Stimulated activated CD8-positive, alpha-beta memory T cell treated with anti-CD3 and anti-CD28 coated beads, Interleukin-2, amount 100 ng/mL, for 48 hours (primary cell): ENCODE measurements at places on chromosomes 7 and 10.

GRCh38 chr10:49218480-49218879 lies 30.3 kb upstream of the TMEM273 start:
- DNase-seq = no peak

- no peak for DNase-seq
Observed at GRCh38 chr10:31152421-31153135, 120.9 kb upstream of the ZNF438 start.

- DNase-seq = no peak
Observed at GRCh38 chr10:119742947-119743648, 17.2 kb downstream of the INPP5F start.

DNA sequence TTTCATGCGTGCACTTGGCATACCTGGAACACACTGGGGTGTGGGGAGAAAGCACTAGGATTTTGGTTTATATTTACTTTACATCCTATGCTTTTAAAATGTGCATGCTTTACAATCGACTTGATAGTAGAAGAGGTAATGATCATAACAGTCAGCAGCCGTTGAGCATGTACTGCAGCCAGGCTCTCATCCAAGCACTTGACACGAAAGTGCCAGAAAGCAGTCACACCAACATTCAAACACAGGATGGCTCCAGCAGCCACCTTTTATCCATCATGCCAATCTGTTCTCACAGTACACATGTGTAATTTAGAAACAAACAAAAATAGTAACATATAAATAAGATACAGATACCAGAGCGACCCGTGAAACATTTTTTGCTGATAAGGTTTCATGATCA lies 1.2 kb upstream of the FAM241B start:
- no peak for DNase-seq

DNA sequence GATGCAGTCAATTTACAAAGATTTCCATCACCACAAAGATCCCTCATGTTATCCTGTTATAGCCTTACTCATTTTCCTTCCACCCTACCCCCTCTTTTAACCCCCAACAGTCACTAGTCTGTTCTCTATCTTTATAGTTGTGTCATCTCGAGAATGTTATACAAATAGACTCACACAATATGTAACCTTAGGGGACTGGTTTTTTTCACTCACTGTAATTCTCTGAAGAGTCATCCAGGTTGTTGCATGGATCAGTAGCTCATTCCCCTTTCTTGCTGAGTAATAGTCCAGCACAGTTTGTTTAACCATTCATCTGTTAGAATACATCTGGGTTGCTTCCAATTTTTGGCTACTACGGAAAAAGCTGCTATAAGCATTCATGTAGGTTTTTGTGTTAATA lies 121.1 kb upstream of the PDE1C start:
- no peak for DNase-seq

- DNase-seq = no peak
Observed at GRCh38 chr7:25012254-25012653, 32.3 kb upstream of the OSBPL3 start.

DNA sequence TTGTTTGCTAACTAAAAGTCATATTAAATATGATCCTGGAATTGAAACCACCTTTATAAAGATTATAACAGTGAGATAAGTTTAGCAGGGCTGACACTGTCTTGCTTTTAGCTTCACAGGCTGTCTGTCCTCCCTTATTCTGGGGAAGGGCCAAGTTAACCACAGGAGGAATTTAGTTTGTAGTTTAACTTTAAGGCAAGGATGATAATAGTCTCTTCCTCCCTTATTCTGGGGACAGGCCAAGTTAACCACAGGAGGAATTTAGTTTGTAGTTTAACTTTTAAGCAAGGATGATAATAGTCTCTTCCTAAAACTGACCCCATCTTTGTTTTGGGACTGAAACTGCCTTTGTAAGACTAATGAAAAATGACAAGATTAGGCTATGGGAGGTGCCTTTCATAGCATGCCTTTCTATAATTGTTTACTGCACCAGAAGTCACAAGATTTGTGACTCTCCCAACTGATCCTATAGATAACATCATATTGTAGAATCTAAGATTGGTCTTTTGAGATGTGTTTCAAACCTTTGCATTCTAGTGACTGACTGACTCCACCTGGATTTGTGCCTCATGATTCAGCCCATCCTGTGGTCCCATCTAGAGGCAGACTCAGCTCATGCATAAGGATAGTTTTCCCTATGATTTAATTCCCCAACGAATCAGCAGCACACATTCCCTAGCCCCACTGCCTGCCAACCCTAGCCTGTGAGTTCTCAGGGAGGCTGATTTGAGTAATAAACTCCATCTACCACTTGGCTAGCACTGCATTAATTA lies 212.0 kb downstream of the MAGI2 start:
- no peak for DNase-seq

DNA sequence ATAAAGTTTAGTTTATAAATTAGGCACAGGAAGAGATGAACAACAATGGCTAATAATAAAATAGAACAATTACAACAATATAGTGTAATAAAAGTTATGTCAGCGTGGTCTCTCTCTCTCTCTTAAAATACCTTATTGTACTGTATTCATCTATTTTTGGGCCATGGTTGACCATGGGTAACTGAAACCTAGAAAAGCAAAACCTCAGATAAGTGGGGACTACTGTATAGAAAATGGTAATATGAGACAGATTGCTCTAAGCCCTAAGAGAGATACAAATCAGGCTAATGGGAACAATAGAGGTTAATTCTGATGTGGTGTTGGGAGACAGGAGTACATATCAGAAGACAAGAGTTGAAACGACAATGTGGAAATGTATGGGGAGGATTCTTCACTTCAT lies 86.2 kb downstream of the ZNF365 start:
- DNase-seq = no peak

- DNase-seq = no peak
Observed at GRCh38 chr7:151129117-151129959, 38.2 kb downstream of the GBX1 start.

DNA sequence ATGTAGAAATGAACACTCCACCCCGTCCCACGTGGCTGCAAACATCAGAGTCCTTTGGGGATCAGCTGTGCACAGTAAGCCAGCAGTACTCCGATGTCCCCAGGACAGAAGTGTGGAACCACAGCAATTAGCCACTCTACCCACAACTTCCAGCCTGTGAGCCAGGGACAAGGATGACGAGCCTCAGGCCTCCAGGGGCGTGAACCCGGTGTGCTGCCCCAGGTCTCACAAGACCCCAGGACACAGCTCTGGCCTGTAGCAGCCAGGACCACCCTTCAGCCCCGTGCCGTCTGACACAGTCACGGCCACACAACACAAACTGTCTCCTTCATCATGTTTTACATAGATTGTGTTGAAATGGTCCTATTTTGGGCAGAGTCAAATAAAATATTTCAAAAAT lies 113.0 kb upstream of the DIP2C start:
- DNase-seq = no peak

GRCh38 chr10:80260295-80261243 lies 28.9 kb downstream of the MAT1A start:
- DNase-seq = peak; percentile 13

- no peak for DNase-seq
Observed at GRCh38 chr7:24825931-24826661, 68.8 kb upstream of the GSDME start.

GRCh38 chr10:114932945-114933344 lies 5.0 kb upstream of the TRUB1 start:
- no peak for DNase-seq

DNA sequence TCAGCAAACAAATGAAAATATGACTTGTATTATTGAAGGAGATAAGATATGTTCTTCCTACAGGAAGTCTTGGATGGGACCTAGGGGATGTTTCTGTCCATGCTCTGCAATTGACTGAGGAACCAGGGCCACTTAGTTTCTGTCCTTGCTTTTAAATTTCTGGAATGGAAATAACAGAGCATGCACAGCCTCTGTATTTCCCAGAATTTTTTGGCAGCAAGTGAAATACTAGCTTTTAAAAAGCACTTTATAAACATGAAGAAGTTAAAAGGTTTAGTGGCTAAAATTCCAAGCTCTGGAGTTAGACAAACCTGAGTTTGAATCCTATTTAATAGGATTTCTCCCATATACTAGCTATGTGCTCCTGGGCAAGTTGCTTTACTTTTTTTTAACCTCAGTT lies 127.7 kb upstream of the FZD8 start:
- DNase-seq = no peak

DNA sequence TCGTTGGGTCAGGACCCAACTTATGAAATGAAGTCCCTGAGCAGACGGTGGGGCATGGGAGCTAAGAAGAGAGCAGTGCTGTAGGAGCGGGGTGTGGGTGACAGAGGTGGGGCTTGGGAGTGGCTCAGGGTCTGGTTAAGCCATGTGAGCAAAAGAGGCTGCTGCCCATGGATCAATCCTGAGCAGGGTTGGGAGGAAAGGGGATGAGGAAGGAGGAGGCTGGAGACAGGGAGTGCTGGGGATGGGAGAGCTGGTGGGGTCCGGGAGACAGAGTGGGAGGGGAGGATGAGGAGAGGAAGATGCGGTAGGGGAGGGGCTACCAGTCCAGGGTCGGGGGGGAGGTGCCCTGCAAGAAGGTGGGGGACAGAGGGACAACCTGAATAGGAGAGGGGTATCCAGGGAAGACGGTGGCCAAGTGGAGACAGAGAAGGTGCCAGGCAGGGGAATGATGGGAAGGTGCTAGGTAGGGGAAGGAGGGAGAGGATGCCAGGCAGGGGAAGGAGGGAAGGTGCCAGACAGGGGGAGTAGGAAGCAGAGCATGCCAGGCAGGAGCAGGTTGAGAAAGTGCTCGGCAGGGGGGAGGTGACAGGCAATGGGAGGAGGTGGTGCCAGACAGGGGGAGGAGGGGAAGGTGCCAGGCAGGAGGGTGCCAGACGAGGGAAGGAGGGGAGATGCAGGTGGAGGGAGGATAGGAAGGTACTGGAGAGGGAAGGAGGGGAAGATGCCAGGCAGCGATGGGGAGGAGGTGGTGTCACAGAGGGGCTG lies 27.5 kb upstream of the SMARCD3 start:
- no peak for DNase-seq

DNA sequence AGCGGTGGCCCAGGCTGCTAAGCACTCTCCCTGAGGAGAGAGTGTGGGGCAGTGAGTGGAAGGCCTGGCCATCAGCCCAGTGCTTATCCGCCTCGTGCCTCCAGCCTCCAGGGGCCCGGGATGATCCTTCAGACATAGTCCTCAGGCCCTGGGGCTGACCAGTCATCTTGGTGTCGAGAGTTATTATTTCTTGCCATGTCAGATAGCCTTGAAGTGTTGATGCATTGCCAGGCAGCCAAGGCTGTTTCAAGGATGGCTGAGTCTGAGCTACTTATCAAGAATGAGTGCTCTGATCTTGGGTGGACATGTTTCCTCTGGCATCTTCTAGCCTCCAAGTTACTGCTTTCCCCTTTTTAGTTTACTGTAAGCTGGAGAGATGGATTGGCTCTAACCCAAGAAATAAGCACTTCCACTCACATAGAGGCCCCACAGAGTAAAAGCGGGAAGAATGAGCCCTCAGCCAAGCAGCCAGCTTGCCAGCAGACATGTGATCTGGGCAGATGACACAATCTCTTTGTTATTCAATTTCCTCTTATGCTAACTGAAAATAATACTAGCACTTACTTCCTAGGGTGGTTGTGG lies 136.5 kb upstream of the NAMPT start:
- DNase-seq = no peak

GRCh38 chr10:106992055-106992454 lies 172.5 kb downstream of the SORCS1 start:
- DNase-seq = no peak

DNA sequence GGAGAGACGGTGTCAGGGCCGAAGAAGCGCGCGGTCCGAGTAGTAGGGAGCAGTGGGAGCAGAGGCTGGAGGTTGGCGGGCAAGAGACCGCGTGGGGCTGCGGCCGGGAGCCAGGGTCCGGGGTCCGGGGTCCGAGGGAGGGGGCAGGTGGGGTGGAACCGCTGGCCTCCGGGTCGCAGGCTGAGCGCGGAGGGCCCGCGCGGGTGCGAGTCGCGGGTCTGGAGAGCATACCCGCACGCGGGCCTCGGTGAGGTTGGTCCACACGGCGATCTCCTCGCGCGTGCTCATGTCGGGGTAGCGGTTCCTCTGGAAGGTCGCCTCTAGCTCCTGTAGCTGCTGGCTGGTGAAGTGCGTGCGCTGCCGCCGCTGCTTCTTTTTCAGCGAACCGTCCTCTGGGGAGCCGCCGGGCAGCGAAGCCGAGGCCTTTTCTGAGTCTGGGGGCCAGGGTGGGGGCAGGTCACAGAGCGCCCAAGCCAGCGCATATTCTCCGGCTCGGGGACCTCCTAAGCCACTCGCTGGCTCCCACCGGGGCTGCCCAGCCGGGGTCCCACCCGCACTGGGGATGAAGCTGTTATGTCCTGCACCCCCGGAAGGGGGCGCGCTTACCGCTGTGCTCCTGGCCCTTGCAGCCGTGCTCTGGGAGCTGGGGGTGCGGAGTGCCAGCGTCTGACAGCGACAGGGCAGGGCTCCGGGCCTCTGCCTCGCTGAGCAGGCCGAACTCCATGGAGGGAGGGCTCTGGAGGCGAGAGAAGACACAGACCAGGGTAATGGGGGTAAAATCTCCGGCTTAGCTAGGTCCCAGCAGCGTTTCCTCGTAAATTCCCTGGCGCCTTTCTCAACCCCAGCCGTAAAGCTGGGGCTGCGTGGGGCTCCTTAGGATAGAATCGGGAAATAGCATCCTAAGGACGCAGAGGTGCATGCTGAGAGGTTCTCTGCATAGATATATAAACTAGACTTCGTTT lies 5.5 kb downstream of the ELOVL3 start:
- peak; percentile 61 for DNase-seq

GRCh38 chr10:13382703-13383398 lies 34.8 kb upstream of the SEPHS1 start:
- no peak for DNase-seq

DNA sequence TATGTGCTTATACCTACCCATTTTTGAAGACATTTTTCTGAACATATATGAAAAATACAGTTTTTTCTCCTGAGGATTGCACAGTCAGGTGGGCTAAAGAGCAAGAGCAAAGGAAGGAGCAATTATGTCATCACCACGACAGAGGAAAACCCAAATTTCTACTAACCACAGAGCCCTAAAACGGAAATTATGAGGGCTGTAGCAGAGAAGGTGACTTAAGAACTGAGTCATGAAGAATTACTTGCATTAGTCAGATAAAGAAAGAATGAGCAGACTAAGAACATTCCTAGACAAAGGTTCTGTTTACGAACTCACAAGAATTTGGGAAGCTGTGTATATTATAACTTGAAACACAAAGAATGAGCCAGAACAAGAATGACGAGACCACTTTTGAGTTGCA lies 974.4 kb downstream of the NXPH1 start:
- no peak for DNase-seq

DNA sequence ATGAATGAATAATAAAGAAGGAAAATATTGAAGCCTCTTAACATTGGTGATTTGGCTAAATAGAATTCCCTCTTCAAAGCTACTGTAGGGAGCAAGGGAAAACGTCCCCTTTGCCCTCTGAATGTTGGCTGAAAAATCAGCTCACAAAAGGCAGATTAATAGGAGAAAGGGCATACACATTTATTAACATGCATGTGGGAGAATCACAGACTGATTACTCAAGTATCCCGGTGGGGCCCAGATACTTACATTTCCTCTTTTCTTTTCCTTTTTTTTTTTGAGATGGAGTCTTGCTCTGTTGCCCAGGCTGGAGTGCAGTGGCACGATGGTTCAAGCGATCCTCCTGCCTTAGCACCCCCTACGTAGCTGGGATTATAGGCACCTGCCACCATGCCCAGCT lies 68.5 kb downstream of the HK1 start:
- DNase-seq = no peak
